ENCODE measurements at places on chromosomes 16 and 17.

DNA sequence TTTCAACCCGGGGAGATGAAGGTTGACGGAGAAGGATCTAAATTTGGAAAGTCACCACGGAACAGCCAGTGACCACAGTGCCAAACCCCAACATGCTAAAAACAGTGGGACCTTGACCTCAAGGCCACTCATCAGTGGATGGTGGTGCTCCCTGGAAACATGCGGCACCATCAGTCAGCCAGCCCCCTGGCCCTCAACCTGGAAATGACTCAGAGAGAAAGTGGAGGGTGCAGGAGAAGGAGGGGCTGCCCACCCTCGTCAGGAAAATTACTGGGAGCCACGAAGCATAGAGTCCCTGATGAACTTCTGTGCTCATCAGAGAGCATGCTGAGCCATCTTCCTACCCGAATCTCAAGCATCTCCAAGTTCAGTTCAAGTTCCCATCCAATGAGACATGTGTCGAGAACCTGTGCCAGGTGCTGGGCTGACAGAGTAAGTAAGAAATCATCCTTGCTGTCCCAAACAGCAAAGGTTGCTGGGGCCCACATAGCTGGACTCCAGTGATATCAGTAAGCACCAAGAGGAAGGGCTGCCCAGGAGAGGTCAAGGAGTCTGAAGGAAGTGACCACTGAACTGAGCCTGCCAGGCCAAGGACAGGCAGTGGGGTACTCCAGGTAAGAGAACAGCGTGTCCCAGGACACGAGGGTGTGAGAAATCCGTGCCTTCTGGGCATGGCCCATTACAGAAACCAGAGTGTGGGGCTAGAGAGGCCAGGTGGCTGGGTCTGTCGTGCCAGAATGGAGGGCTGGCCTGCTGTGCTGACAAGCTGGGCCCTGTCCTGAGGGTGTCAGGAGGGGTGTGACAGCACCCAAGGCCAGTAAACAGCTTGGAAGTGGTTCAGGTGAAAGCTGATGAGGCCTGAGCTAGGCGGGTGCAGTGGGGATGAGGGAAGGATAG lies 5.2 kb downstream of the PECAM1 start:
- DNase-seq = peak; percentile 38

DNA sequence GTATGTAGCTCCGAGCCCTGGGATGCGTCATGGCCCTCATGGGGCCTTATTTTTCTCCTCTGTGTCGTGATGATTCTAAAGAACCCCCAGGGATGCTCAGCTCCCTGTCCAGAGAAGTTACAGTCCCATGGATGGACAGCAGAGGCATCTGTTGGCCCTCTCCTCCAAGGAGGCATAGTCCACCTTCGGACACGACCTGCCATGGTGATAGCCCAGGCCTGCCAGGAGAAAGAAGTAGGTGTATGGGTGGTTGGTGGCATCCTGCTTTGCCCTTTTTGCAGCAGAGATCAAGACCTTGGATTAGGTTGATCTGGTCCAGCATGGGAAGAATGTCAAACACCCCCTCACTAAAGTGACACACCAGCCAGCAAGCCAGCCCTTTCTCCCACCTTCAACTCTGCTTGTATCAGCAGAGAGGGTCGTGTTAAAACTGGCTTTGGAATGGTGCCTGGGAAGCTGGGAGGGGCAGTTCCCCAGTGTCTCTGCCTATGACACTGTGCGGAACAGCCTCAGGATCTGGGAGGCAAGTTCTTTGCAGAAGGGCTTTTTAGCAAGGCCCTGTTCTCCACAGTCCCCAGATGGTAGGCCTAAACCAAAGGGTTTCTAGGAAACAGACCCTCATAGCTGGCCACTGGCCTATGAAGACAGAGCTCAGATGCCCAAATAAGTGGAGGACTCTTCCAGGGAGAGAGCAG lies 259.9 kb upstream of the RPL38 start:
- no peak for DNase-seq

- no peak for DNase-seq
Observed at GRCh38 chr17:55546481-55546880, 35.2 kb upstream of the SMIM36 start.

DNA sequence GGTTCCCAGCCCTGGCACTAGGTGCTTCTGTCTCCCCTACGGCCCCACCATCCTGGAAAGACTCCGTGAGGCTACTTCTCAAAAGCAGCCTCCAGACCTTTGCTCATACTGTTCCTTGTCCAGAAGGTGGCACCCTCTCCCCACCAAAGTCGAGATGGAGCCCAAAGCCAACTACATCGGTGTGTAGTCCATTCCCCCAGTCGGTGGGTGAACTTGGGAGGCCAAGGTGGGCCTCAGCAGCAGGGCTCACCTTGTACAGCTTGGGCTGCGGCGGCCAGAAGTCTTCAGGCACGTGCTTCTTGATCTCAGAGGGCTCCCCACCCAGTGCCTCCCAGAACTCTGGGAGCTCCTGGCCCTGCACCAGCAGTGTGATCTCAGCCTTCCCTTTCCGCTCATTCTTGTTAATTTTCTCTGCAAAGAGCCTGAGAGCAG lies 10.2 kb downstream of the FLII start:
- DNase-seq = peak; percentile 63

DNA sequence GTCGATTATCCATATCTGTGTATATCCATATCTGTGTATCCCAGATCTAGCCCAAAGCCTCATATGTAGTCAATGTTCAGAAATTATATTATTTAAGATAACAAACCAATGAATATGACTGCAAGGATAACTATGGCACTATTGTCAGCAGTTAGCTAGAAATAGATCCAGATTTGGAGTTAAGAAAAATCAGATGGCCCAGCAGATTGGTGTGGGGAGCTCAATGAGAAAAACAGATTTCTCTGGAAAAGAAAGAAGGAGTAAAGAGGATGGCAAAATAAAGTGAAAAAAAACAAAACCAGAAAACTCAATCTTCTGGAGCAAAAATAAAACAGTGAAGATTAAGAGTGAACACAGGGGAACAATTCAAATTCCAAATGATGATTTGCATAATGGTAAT lies 10.6 kb upstream of the CDH8 start:
- no peak for DNase-seq

DNA sequence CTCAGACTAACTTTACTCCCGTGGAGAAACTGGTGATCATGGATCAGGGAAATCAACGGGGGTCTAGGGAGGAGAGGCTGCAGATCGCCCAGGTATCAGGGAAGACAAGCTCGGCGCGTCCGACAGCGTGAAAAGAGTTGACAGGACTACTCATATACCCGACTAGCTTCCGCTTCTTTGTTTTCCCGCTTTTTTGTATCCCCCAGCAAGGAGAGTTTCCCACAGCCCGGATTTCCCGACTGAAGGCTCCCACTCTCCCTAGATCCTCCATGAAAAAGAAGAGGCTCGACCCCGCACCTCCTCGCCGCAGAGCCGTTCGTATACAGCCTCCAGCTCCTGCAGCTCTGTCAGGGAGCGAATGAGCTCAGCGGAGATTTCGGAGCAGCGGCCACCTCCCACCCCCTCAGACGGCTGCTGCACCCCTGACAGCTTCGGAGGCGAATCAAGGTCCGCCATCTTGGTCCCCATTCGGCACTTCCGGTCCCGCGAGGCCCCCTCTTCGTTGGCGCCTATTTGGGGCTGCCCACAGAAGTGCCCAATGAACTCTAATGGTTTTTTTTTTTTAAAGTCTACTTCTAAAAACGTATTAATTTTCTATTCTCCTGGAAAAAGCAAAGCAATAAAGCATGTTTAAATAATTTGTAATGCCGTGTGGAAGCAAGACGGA lies at the start of gene COG4:
COG4 (minus strand) TSS at position 479 of the 667 bp plus-strand sequence; CDS start at position 468, 11 bp downstream.
- DNase-seq = peak; percentile 92

- DNase-seq = no peak
Observed at GRCh38 chr17:74204474-74204873, 996 bp downstream of the RPL38 start.

DNA sequence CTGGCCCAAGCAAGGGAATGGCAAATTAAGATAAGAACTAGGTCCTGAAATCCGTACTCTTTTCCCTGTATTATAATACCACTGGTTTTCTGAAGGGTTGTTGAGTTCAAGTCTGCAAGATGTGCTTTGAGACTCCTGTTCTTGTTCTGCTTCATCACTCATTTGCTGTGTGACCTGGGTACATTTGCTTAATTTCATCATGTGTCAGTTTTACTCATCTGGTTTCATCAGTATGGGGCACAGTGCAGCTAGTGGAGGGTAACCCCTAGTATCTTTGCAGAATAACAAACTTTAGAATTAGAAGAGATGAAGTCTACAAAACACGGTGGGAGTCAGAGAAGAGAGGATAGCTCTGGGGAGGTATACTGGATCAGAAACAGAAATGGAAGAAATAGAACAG lies 21.9 kb upstream of the EFCAB13 start:
- DNase-seq = no peak

GRCh38 chr17:38729368-38729885 lies 714 bp upstream of the CISD3 start:
- DNase-seq = no peak
